CD4-positive, alpha-beta T cell treated with Interleukin-15 for 4 hours (primary cell): ENCODE measurements at places on chromosomes 3 and 15.

DNA sequence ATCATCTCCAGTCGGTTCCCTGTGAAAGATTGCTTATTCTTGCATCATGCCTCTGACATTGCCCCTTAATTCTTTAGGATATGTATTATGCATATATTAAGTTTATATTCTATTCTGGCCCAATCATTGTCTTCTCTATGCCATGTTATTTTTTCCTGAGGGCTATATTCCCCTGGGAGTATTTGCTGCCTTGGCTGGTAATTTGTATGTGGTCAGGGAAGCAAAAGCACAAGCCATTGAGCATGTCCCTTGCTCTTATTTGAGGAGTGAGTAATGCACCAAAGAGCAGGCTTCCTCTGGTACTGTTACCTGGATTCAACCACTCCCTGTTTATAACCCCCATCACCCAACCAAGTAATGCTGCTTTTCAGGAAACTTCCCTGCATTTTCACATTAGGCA is 36.3 kb downstream of the STAC start:
- DNase-seq, result no peak

DNA sequence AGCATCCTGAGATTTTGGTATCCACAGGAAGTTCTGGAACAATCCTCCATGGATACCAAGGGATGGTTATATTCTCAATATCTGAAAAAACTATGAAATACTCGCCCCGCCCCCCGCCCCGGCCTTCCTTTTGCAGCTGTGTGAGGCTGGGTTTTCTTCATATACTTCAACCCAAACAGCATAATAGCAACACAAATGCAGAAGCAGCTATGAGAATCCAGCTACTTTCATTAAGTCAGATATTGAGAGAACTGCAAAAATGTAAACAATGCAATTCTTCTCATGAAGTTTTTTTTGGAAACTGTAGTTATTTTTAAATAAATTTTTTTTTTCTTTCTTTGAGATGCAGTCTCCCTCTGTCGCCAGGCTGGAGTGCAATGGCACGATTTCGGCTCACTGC is 10.9 kb upstream of the IDH2 start:
- DNase-seq, result no peak

GRCh38 chr3:142115867-142116668 is 33.3 kb downstream of the TFDP2 start:
- no peak for DNase-seq

GRCh38 chr15:91706322-91707032 is 147.0 kb upstream of the SLCO3A1 start:
- peak; percentile 91 for DNase-seq

GRCh38 chr15:78155355-78155939 is 6.3 kb downstream of the IDH3A start:
- DNase-seq, result no peak

DNA sequence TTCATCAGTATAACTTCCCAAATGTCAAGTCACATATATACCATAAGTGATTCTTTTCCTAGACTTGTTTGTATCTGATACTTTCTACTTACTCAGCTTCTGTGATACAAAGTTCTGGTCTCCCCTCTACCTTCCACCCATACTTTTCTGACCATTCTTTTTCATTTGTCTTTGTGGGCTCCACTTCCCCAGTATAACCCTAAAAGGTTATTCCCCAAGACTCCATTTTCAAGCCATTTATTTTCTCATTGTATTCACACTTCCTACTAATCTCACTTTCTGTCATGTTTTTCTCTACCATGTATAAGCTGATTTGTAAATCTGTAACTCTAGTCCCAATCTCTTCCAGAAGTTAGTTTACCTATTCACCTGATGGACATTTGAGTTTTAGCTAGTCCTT is 34.0 kb downstream of the IQCB1 start:
- no peak for DNase-seq

DNA sequence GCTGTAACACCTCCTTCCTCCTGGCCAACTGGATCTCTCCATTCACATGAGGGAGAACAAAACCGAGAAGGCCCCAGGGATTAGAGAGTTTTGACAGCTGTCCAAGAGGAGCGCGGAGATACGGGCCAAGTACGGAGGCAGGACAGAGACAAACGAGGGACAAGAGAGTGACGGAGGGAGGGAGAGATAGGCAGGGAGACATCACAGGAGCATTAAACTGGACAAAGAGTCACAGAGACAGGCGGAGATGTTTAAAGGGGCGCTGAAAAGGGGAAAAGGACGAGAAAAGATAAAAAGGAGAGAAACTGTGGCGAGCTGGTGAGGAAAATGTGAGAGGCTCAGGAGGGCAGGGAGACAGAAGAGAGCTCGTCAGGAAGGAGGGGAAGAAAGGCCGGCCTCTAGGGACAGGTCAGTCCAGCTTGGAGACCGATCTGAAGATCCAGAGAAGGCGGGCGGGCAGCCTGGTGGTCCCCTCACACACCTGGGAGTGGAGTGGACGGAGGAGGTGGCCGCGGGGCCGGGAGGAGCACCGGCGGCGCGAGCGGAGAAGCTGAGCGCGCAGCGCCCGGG is 40.5 kb upstream of the ROPN1 start:
- DNase-seq, result no peak
